ENCODE measurements at places on chromosomes 7 and 10. TPM values are rescaled to one million over a fixed set of nuclear protein-coding genes. Genes with fewer than 3 reads are reported as not detected.

CDC14C gene
- not detected for total RNA-seq

SPDYE9 gene
- total RNA-seq: not detected

ABCC2 gene
- total RNA-seq: 0.20 TPM

GRCh38 chr10:110851020-110851612, 20.6 kb upstream of the PDCD4 start:
- DNase-seq: peak; percentile 25

DNA sequence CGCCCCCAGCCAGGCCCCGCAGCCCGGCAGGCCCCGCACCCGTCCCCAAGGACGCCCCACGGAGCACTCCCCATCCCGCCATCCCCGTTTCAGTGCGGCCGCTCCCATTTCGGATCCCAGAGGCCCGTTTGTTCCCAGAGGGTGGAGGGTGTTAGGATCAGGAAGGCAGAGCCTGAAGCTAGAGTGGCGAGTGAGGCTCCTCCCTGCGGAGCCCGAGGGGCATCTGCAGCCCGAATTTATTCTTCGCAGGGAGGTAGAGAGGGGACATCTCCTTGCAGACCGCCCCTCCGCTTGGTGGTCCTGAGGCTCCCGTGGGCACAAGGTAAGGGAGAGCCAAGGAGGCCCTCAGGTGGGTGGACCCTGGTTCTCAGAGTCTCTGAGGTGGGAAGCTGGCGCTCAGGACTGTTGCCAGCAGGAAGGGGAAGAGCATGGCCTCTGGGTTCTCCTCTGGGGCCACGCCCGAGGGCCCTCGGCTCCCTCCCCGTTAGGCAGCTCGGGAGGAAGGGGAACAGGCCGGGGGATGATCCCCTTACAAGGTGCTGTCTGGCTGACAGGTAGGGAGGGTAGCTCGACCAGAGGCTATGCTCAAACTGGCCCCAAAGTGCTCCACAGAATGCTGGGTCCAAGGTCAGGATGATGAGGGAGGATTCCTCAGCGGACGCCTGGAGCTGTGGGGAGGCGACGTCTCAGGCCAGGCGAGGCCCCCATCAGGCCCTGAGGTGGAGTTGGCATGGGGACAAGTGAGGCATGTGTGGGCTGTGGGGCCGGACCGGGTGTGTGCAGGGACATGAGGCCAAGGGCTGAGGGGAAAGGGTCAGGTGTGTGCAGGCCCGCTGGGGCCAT, 17.4 kb downstream of the POLL start:
- no peak for DNase-seq

DNA sequence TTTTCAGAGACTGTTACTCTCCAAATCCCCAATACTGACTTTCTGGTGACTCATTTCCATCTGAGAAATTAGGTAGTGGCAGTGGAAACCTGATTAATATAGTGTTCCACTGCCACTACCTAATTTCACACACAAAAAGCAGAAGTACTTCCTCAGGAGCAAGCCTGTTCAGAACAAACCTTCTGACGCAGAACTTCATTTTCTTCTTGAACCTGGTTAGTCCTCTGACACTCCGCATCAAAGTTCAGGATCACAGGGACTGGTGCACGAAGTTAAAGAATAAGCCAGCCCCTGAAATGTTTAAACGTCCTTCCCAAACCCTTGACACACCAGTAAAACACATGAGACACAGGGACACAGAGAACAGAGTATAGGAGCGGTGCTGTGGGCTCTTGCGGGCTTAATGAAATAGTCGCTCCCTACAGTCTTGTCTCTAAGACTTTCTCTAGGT, 4.4 kb downstream of the WDR91 start:
- no peak for DNase-seq

DNA sequence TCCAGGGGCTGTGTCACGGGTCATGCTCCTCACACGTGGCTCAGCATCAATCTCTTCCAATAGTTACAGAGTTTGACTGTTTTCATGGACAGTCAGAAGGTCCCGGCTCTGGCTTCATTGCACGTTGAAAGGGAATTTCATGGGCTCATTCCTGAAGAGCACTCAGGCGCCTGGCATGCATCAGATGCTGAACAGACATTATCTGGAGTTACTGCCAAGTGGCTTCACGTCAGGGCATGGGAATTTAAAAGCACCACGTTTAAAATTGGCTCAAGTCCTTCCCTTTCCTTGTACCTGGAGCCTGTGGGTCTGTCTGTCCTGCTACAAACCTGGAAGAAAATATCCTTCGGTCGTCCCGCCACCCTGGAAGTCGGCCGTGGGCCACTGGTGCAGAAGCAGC, 50.4 kb downstream of the CFAP46 start:
- DNase-seq: no peak

DNA sequence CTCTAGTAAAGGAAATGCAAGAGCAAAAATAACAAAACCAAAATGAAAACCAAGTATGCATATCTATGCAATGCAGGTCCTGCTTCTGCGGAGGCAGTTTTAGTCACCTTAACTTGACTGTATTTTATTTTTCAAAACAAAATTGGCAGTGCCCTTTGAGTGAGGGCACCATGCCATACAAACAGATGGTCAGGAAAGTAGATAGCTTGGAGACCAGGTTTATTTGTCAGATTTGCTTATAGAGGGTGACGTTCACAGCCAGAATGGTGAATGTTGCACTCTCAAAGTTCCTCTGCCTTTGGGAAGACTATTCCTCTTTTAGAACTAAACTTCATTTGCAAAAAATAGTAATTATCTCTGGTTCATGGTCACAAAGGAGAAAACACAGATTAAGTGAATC, 801.9 kb downstream of the ANKRD7 start:
- DNase-seq: no peak

DNA sequence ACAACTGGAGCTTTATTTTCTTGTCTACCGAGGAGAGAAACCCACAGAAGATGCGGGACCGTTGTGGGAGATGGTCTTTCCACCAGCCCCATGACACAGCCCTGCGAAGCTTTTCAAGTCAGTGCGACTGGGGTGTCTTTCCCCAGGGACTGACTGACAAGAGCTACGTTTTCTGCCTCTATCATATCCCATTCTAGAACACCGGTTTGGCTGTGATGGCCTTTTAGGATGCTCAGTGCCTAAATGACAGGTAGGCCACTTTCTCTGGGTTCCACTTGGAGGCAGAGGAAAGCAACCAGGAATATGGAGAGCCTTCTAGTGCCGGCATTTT, 16.9 kb downstream of the SLC13A4 start:
- no peak for DNase-seq

Measured in activated naive CD4-positive, alpha-beta T cell treated with anti-CD3 and anti-CD28 coated beads for 36 hours (primary cell).